ENCODE measurements at places on chromosomes 4 and X. TPM values are rescaled to one million over a fixed set of nuclear protein-coding genes. Genes with fewer than 3 reads are reported as not detected.

The FOXP3 gene
- 0.19 TPM for total RNA-seq

The WDR17 gene
- 1.8 TPM for total RNA-seq

The PARM1 gene
- total RNA-seq: 0.62 TPM

The ADH1C gene
- not detected for total RNA-seq

The ASB12 gene
- total RNA-seq: not detected

The MAOB gene
- total RNA-seq: 0.27 TPM

The IL2 gene
- total RNA-seq: not detected

The MMRN1 gene
- total RNA-seq: not detected

The RNF4 gene
- 58.7 TPM for total RNA-seq

The DIPK2B gene
- not detected for total RNA-seq

The TBX22 gene
- total RNA-seq: not detected

The EREG gene
- 38.9 TPM for total RNA-seq

The SHISA3 gene
- not detected for total RNA-seq

The CITED1 gene
- 0.92 TPM for total RNA-seq

The SORCS2 gene
- total RNA-seq: 5.2 TPM

The SLC10A3 gene
- total RNA-seq: 42.2 TPM

The PRR32 gene
- total RNA-seq: not detected

The NWD2 gene
- not detected for total RNA-seq

The UGT2A1 gene
- total RNA-seq: not detected

The SSX3 gene
- not detected for total RNA-seq

The UGT2B17 gene
- total RNA-seq: not detected

The MAPK10 gene
- total RNA-seq: 0.50 TPM

The HMX1 gene
- total RNA-seq: 0.13 TPM

The DSPP gene
- total RNA-seq: not detected

The ANXA10 gene
- 4.2 TPM for total RNA-seq

The PNMA5 gene
- total RNA-seq: not detected

The GPR50 gene
- total RNA-seq: 0.22 TPM

The HHIP gene
- total RNA-seq: 0.47 TPM

The RASSF6 gene
- total RNA-seq: 0.83 TPM

The FRMD7 gene
- not detected for total RNA-seq

The NPY2R gene
- total RNA-seq: not detected

The PPP1R2C gene
- total RNA-seq: not detected

The RNF212 gene
- total RNA-seq: 1.2 TPM

The MAGEB2 gene
- not detected for total RNA-seq

The CAMK2D gene
- total RNA-seq: 16.5 TPM

The INTU gene
- 1.3 TPM for total RNA-seq

The XKRX gene
- 0.27 TPM for total RNA-seq

The DTHD1 gene
- not detected for total RNA-seq

The LANCL3 gene
- total RNA-seq: not detected

The SLITRK2 gene
- 0.01 TPM for total RNA-seq

The SMIM10 gene
- total RNA-seq: not detected

The ITGB1BP2 gene
- 0.87 TPM for total RNA-seq

The SLC49A3 gene
- total RNA-seq: 0.10 TPM

The SPATA18 gene
- 4.5 TPM for total RNA-seq

The BMP3 gene
- total RNA-seq: not detected

The ATP8A1 gene
- 0.05 TPM for total RNA-seq

The TRIM60 gene
- total RNA-seq: not detected

The ADAMTS3 gene
- not detected for total RNA-seq

The GATA1 gene
- not detected for total RNA-seq

The RAB39B gene
- 0.73 TPM for total RNA-seq

The SPANXD gene
- total RNA-seq: not detected

The EDNRA gene
- total RNA-seq: 0.44 TPM

The ADGRA3 gene
- total RNA-seq: 19.4 TPM

The MAGEE2 gene
- total RNA-seq: not detected

The IL21 gene
- total RNA-seq: not detected

The SPP1 gene
- 181 TPM for total RNA-seq

All from A549 treated with CpdA at 1 μM for 4 hours (cell line).